ENCODE measurements at places on chromosomes 5 and 9. TPM values are rescaled to one million over a fixed set of nuclear protein-coding genes. Genes with fewer than 3 reads are reported as not detected.

- DNase-seq, result peak; percentile 95
These were observed 21.0 kb downstream of the RUSC2 start for GRCh38 chr9:35510754-35511428.

DNA sequence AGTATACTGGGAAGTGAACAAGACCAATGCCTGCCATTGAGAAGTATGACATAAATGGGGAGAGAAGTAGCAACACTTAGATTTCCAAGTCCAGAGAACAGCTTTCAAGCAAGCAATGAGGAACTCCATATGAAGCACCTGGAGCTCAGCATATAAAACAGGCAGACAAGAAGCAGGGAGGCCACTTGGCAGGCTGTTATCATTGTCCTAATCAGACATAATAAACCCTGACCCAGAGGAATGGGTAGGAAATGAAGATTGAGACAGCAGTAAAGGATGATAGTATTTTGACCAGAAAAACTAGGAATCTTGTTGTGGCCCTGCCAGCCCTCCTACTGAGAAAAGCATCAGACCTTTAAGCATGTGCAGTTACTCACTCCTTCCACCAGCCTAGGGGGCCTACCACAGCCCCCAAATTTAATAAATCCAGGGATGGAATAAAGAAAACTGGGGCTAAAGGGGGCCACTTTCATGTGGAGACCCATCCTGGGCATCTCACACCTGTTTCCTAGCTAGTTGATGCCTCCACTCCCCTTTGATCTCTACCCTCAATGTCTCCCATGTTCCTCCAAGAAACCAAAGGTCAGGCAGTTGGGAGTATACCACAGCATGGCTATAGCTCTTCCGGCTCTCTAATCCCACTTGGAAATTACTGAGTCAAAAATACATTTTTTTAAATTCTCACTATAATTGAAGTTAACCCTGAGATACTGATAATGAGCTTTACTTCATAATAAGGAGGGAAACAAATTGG, 135.1 kb downstream of the SIL1 start:
- DNase-seq, result no peak

GRCh38 chr5:173328844-173329490, 753 bp upstream of the STC2 start:
- DNase-seq, result no peak

- DNase-seq, result no peak
These were observed 9.8 kb upstream of the RAPGEF6 start for GRCh38 chr5:131644822-131645221.

DNA sequence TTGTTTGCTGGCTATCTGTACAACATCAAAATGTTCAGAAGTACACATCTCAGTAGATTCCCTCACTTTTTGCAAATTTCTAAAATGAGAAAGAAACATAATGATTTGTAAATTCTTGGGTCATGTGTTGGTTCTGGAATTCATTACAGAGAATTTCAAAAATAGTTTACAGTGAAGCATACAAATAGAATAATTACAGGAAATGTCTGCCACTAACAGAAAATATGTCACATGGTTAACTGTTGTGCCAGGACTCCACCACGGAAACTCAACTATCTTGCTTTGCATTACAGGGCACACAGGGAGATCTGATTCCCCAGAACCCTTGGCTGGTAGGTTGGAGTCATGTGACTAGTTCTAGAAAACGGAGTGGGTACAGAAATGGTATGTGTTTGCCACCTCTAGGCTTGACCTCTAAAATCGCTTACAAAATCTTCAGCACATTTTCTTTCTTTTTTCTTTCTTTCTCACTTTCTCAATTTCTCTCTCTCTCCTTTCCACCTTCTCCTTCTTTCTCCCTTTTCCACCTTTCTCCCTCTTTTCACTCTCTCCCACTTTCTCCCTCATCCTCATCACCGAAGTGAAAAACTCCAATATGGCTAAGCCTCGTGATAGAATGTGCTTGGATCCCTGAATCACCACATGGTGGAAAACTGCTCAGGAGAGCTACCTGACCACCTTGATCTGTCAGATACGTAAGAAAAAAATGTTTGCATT, 32.4 kb downstream of the RASEF start:
- no peak for DNase-seq

- DNase-seq, result peak; percentile 82
These were observed 110.4 kb downstream of the NFIB start for GRCh38 chr9:14203356-14204056.

- DNase-seq, result no peak
These were observed 92.0 kb downstream of the BASP1 start for GRCh38 chr5:17309462-17309861.

DNA sequence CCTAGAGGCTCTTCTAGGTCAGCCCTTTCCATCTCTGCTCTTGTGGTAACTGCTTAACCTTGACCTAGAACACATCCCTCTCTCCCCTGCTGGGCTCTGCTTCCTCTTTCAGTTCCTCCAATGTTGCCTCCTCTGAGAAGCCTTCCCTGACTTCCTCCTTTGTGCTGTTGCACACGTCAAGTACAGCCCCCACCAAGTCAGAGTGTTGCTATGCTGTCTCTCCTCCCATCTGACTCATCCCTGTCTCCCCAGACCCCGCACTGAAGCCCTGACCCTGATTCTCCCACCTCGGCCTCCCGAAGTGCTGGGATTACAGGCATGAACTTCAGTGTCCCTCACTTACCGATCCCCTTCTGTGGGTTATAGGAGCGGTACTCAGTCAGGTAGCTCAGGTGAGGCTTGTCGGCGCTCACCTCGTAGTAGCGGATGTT, 10.4 kb upstream of the TRIM14 start:
- no peak for DNase-seq

DNA sequence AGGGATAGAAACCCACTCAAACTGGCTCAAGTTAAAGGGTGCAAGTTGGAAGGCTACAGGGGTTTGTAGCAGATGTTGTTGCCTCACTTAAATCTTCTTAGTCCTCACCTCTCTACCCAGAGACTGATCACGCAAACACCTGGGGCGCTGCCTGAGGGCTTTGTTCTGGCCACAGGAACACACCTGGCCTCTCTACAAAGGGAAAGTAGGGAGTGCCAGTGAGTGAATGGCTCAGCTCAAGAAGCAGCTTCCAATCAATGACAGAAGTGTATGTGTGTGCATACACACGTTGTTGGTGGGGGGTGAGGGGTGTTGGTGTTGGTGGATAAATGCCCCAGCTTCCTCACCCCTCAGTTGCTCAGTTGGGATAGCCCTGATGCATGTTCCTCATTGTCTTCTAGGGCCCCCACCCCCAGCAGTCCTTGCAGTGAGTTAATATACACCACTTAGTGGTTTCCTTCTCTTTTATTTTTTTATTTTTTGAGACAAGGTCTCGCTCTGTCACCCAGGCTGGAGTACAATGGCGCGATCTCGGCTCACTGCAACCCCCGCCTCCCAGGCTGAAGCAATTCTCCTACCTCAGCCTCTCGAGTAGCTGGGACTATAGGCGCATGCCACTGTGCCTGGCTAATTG, 30.6 kb upstream of the CTNNA1 start:
- no peak for DNase-seq

GRCh38 chr5:91110686-91111085, 272.4 kb downstream of the ARRDC3 start:
- peak; percentile 94 for DNase-seq

- peak; percentile 99 for DNase-seq
These were observed 493 bp upstream of the IL6ST start for GRCh38 chr5:55994998-55995914.

DNA sequence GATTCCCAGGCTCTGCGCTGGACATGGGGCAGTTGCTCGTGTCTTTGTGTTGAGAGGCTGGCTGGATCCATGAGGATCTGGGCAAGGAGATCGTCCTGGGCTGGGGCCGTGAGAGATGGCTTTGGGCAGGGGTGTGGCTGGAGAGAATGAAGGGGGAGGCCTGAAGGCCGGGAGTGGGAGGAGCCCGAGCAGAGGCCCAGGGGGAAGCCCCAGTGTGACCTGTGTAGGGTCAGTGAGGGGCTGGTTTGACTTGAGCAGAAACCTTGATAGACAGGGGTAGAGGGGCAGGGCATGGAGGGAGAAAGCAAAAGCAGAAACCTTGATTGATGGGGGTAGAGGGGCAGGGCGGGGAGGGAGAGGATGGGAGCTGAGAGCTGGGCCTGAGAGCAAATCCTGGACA, 54.4 kb upstream of the ASS1 start:
- no peak for DNase-seq

- DNase-seq, result peak; percentile 84
These were observed 1.0 kb downstream of the ADAMTS19 start for GRCh38 chr5:129460936-129461710.

DNA sequence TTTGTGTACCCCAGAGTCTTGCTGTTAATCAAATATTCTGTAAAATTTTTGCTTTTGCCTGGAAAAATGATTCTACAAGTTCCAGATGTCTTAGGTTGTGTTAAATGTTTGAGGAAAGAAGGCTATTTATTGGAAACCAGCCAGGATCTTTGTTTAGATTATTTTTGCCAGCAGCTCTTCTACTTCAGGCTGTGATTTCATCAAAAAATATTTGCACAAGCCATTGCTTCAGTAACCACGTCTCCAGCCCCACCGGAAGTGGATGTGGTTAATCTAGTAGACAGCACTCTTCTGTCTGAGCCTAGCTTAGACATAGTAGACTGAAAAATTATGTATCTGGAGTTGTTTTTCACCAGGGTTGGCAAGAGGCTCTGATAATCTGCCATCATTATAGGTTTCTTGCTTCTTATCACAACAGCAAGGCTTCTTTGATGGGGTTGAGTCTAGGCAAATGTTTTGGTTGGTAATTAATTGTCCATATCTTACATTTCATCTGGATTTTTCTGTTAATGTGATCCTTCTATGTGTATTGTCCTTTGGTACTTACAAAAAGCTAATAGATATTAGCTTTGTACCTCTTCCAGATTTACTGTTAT, 17.1 kb downstream of the KCTD16 start:
- peak; percentile 46 for DNase-seq

GRCh38 chr9:4375424-4376200, 75.7 kb upstream of the GLIS3 start:
- peak; percentile 56 for DNase-seq

GRCh38 chr9:87732344-87732743, 6.4 kb downstream of the CTSL start:
- no peak for DNase-seq

- DNase-seq, result peak; percentile 54
These were observed 17.5 kb upstream of the DHFR start for GRCh38 chr5:80672140-80672736.

DNA sequence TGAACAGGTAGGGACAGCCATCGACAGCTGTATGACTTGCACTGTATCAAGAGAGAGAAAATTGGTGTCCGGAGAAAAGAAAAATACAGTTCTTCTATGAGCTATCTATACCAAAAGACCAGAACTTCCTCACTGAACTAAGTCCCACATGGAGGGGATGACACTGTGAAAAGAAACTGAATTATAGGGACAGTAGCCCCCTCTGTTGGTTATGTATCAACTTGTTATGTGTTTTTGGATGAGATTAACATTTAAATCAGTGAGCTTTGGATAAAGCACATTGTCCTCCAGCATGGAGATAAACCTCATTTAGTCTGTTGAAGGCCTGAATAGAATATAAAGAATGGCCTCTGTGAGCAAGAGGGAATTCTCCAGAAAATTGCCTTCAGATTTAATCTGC, 176.6 kb upstream of the SH3GL2 start:
- DNase-seq, result no peak

- DNase-seq, result no peak
These were observed 8.7 kb upstream of the GRIN1 start for GRCh38 chr9:137130176-137130755.

DNA sequence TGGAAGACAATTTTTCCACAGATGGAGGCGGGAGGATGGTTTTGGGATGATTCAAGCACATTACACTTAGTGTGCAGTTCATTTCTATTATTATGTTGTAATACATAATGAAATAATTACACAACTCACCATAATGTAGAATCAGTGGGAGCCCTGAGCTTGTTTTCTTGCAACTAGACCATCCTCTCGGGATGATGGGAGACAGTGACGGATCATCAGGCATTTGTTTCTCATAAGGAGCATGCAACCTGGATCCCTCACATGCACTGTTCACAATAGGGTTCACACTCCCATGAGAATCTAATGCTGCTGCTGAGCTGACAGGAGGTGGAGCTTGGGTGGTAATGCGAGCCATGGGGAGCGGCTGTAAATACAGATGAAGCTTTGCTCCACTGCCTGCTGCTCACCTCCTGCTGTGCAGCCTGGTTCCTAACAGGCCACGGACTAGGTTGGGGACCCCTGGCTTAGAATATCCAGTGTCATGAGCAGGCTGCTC, 1.6 kb downstream of the STKLD1 start:
- DNase-seq, result no peak

GRCh38 chr9:1606253-1606652, 408.9 kb upstream of the SMARCA2 start:
- DNase-seq, result no peak

The RASGEF1C gene
- polyA plus RNA-seq, result 3.9 TPM

The PCDHA13 gene
- not detected for polyA plus RNA-seq

The OLFML2A gene
- polyA plus RNA-seq, result 133 TPM

The OTP gene
- polyA plus RNA-seq, result not detected

The RLN2 gene
- polyA plus RNA-seq, result 0.39 TPM

The TMEM174 gene
- polyA plus RNA-seq, result not detected

The CDX1 gene
- polyA plus RNA-seq, result 0.63 TPM

The LPAR1 gene
- polyA plus RNA-seq, result 40.5 TPM

The SPATA31D4 gene
- polyA plus RNA-seq, result not detected

The GPR21 gene
- 0.20 TPM for polyA plus RNA-seq

The TMOD1 gene
- 143 TPM for polyA plus RNA-seq

The SH2D3C gene
- 24.4 TPM for polyA plus RNA-seq

The MTRR gene
- polyA plus RNA-seq, result 22.8 TPM
